ENCODE measurements at places on chromosomes 5 and 9.
A peak's percentile ranks its signal among the peaks of the same experiment; 100 is the strongest.

- DNase-seq = peak; percentile 46
Measured at GRCh38 chr9:130172858-130173665, 858 bp downstream of the NCS1 start.

GRCh38 chr9:116951588-116952435 is 264.7 kb downstream of the TRIM32 start:
- no peak for DNase-seq

DNA sequence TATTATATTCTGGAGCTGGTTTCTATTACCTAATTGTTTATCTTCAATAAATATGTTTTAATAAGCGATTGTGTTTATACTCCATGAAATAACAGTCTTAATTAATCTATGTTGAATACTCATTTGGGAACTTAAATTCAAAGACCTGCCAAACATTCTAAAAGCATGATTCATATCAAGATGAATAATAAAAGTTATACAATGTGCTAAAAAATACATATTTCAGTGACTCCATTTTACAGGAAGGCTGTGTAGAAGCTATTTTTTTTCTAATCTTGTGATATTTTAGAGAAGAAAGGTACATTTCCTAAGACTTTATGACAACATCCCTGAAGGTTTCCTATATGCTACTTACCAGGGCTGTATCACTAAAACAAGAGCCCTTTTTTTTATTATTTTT is 417.9 kb downstream of the NFIB start:
- no peak for DNase-seq

DNA sequence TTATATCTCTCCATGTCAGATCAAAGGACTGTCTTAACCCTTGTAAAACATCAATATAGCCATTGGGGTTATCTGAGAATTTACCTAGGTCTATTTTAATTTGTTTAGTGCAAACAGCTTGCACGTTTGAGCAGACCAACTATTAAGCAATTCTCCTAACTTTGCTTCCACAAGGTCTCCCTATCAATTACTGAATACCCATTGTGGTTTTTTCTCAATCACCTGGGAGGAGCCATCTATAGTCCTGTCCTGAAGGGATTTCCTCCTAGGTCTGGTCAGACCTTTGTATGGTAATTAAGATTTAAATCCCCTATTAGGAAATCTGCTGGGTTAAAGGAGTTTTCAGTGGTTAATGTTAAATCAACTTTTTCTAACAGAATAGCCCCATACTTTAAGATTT is 48.9 kb upstream of the S1PR3 start:
- no peak for DNase-seq

DNA sequence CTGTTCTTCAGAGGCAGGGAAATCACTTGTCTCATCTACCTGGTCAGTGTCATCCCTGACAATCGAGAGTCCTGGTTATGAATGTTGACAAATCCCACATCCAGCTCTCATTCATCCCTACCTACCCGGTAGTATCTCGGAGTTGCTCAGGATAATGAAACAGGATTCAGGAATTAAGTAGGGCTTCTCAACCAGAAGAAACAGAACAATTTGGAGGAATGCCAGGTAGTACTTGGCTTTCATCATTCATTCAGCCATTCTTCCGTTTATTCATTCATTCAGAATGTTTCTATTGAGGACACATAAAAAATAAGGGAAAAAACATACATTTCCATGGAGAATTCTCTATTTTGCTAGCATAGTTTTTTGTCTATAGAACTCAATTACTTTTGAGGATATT is 195.0 kb downstream of the ARHGEF28 start:
- DNase-seq = no peak

GRCh38 chr5:76372323-76373054 is 30.6 kb upstream of the IQGAP2 start:
- no peak for DNase-seq

DNA sequence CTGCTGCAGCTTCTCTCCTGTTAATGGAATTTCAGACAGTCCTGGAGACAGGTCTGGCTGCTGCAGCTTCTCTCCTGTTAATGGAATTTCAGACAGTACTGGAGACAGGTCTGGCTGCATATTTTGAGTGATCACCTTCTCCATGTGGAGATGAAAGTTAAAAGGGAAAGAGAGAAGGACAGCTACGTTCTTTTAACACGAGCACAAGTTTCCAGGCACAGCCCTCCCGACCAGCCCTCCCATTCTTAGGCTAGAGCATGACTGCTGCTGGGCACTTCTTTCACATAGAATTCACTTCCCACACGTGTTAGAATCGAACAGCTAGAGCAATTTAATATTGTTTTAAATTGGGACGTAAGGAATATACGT is 133.3 kb upstream of the DMRT1 start:
- no peak for DNase-seq

DNA sequence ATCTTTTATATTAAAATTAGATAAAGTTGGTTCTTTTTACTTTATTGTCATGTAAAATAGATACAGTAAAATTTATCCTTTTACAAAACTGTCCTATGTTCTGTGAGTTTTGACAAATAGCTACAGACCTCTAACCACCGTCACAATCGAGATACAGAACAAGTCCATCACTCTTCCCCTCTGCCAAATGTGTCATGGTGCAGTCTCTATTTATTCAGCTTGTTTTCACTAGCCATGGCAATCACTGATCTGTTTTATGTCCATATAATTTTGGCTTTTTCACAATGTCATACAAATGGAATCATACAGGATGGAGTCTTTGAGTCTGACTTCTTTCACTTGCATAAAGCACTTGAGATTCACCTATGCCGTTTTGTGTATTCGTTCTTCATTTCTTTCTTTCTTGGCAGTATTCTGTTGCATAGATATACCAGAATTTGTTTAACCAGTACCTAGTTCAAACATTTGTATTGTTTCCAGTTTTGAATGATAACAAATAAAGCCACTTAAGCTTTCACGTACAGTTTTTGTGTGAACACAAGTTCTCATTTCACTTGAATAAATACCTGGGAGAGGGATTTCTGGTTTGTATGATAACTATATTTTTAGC is 273.2 kb upstream of the MPDZ start:
- DNase-seq = no peak

GRCh38 chr9:93905473-93906133 is 49.6 kb downstream of the BARX1 start:
- no peak for DNase-seq

- DNase-seq = no peak
Measured at GRCh38 chr5:155915601-155916000, 411.4 kb upstream of the SGCD start.

- DNase-seq = no peak
Measured at GRCh38 chr5:164350236-164350635, 844.8 kb downstream of the MAT2B start.

DNA sequence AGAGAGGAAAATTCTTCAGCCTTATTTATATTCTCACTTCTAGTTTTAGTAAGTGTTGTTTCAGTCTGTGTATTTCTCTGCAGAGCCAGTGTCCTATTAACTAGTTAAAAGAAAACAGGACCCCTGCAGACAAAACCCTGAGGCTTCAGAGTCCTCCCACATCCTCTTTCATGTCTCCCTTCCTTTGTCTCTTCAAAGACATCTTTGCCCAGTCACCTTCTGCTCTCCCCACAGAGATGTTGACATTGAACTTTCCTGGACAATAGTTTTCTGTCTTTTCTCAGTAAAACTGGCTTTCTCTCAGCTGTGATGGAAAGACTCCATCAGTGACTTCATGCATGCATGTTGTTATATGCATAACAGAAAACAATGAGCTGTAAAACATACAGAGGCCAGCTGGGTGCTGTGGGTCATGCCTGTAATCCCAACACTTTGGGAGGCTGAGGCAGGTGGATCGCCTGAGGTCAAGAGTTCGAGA is 20.2 kb downstream of the GRAMD2B start:
- DNase-seq = no peak

- no peak for DNase-seq
Measured at GRCh38 chr5:65854925-65855324, 71.5 kb upstream of the ERBIN start.

DNA sequence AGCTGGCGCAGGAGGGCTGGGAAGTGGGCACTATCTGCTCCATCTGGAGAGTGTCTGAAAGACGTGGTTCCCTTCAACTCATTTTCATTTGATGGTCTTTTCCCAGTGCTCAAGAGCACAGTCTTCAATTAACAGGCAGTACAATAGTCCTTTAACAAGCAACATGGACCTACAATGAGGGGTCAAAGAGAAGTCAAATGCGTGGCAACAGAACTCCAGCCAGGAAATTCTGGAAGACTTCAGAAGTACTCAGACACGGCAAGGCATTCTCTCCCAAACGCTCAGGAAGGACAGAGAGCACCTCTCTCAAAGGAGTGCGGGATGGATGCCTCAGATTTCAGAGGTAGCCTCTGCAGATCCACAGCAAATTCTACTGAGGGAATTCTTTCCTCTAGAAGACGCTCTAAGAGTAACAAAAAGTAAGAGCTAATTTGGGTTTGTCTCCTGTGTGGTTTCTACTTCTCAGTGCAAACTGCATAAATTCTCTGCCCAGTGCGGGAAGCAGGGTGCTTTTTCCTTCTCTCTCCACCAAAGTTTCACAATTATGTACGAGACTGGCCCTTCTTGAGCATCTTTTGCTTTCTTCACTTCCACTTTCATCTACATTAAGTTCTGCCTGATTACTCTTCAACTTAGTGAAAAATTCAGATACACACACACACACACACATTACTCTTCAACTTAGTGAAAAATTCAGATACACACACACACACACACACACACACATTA is 56.4 kb downstream of the LHFPL2 start:
- no peak for DNase-seq

DNA sequence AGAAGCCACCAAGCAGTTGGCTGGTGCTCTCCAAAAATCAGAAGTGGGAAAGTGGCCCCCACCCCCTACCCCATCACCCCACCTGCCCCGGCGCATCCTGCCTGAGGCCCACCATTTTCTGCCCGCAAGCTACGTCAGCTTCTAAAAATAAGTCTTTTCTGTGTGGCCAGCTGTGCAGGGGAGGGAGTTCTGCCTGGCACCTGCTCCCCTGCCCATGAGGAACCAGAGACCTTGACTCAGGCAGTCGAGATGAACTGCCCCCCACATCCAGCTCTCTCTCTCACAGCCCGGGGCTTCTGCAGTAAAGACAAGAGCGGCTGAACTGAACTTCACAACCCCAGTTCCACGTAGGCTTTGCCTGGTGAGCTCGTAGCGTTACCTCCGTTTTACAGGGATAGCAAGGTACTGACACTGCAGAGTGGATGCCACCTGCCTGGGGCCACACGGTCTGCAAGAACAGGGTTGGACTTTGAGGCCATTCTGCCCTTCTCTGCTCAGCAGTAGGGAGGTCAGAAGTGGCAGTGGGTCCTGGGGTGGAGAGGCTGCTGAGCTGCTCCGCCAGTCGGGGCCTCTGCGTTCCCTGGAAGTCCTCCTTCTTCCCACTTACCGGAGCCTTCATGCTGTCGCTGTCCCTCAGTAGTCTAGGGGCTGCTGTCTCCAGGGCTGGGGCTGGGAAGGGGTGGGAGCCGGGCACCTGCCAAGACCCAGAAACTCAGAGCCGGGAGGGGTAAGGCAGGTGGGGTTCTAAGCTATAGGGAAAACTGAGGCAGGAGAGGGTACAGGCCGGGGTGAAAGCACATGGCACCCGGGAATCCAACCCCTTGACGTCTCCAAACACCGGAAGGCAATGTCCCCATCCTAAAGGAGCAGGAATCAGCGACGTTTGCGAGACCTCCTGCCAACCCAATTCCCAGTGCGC is 781 bp downstream of the ST6GALNAC4 start:
- no peak for DNase-seq

DNA sequence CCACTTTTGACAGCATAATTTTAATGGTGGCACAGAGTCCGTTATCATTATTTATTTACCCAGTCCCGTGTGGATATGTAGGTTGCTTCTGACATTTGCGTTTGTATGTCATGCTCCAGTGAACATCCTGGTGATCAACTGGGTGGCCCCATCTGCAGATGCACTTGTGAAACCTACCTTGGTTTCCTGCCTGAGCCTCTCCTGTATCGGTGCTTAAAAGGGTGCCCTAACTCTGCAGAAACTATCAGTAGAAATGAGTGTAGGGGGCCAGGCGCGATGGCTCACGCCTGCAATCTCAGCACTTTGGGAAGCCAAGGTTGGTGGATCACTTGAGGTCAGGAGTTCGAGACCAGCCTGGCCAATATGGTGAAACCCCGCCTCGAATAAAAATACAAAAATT is 92.1 kb upstream of the IER5L start:
- DNase-seq = peak; percentile 33

- DNase-seq = no peak
Measured at GRCh38 chr9:78437296-78437695, 140.4 kb downstream of the PSAT1 start.

- no peak for DNase-seq
Measured at GRCh38 chr9:10268531-10269485, 344.0 kb downstream of the PTPRD start.

- DNase-seq = peak; percentile 68
Measured at GRCh38 chr9:69168709-69169217, 5.3 kb upstream of the TJP2 start.

GRCh38 chr5:9209846-9210492 is 335.9 kb downstream of the SEMA5A start:
- DNase-seq = no peak

GRCh38 chr9:130638284-130639123 is 25.9 kb upstream of the PRDM12 start:
- DNase-seq = no peak

DNA sequence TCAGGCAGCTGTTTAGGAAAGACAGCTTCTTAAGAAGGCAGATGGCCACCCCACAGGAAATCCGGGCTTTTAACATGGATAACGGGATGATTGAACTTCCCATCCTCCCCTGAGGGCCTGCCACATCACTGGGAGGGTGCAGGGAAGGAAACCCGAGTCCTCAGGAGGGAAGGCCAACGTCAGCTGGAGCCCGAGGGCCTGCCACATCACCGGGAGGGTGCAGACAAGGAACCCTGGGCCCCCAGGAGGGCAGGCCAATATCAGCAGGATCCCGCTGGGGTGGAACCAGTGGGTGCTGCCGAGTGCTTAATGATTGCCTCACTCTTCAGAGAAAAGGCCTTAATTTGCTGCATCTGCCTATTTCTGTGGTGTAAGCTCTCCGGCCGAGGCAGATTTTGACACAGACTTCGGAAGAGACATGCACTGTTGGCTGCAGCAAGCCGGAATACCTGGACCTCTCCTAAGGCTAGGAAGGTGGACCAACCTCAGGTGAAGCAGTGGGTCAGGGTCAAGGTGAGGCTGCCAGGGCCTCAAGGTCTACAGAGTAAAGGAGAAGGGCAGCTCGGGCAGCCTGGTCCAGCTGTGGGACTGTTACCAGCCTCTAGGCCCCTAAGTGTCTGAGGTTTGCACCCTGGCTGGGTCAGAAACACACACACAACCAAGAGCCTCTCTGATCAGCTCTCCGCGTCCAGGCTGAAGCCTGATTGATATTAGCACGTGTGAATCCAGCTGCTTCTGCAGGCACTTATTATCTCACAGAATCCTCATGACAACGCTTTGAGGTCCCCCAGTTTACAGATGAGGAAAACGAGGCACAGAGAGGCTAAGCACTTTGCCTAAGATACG is 14.8 kb upstream of the COL5A1 start:
- DNase-seq = no peak

GRCh38 chr5:579746-580366 is 32.3 kb upstream of the CEP72 start:
- no peak for DNase-seq

DNA sequence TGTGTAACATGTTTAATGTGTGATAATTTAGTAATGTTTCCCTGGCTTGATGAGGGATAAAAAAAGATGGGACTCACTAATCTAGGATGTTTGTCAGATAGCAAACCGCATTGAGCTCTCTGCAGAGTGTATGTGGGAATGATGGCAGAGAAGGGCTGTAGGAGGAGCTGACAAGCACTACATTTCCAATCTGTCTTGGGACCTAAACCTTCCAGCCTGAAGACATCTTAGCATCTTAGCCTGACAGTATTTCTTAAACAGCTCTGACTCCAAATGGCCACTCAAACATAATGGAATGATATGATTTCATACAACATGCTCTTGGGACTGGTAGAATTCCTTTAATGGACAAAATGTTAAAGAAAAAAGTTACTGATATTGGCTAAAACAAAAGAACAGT is 116.7 kb downstream of the PPP2R2B start:
- no peak for DNase-seq
